ENCODE measurements at places on chromosomes 2 and 18.

DNA sequence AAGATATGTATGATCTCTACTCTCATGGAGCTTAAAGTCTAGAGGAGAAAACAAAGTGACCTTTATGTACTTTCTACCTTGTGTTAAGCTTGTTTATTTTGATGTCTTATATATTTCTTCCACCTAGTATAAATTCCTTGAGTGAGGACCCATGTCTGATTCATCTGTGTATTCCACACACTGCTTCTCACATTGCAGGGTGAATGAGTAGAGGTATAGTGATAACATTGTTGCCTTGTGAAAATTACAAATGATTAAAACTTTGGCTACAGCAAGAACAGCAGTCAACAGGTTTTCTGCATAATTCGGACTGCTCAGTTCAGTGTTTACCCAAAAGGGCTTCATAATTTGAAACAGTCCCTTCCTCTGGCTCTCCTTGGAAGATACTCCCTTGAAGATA, 36.3 kb downstream of the AOX1 start:
- no peak for DNase-seq

DNA sequence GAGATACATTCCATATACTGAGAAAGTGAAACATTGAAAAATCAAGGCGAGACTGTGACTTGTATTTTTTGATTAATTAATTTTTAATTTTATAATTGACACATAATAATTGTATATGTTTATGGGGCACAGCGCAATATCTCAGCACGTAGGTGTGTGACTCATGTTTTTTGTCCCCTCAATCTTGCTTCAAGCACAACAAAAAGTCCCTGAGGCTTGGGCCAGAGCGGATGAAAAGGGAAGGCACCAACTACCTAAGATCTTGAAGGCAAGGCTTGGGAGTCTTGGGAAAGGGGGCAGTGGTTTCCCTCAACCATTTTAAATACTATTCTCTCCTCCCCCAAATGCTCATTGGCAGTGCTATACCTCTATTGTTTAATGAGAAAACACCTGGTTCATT, 9.9 kb downstream of the SGPP2 start:
- no peak for DNase-seq

DNA sequence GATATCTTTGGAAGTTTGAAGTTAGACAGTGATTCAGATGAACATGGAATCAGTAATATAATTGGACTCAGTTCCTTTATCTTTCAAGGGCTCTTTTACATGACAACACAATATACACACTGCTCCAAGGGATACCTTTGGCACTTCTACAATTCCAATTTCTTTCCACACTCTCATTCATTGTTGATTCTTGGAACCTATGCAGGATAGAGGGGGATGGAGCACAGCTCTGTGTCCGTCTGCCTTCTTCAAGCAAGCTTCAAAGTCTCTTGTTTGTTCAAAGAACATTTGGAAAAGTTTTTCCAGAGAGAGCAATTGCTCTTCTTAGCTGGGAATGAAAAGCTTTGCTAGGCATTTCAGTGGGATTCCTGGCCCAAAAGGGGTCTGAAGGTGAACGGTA, 276.2 kb upstream of the ZEB2 start:
- DNase-seq, result no peak

DNA sequence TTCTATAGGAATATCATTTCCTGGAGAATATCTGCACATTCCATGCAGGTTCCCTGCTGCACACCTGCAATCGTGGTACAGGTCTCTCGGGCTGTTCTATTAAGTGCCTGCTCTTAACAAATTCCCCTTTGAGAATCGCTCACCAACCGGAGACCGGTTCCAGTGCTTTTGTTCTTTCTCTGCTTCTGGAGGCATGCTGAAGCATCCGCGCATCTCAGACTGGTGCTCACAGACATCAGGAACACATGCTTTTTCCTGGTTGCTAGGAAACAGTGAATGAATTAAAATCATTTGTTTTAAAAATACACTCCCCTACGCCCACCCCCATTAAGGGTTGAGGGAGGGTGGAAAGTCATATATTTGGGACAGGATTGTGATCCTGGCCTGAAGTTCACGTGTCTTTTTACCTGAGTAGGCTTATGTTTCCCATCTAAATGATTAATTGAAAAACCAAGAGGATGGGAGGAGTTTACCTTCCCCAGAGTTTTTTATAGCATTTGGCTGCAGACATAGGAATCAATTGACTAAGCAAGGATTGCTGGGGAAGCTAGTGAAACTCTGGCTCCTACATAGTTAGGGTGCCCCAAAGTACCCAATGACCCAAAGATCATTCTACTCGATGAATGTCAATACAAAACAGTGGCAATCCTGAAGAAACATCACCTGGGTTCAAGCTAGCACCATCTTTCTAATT, at the start of gene C2orf80:
C2orf80 (minus strand) TSS at position 221 of the 694 bp plus-strand sequence. CDS start 3,044 bp downstream, outside the sequence.
- DNase-seq, result no peak

GRCh38 chr2:3284657-3285630, 92.7 kb downstream of the EIPR1 start:
- no peak for DNase-seq

DNA sequence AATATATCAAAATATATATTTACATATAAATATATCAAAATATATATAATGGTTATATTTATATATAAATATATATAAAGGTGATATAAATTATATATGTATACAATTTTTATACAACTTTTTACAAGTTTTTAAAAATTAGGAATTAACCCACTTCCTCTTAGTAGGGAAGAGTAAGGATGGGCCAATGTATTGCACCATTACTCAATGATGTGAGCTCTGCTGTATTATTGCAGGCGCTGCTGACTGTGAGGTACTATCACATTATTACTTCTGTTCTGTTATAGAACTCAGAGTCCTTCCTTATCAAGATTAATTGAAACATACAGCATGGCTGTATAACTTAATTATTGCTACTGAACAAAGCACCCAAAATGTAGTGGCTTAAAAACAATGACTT, 46.0 kb downstream of the CCDC195 start:
- no peak for DNase-seq

DNA sequence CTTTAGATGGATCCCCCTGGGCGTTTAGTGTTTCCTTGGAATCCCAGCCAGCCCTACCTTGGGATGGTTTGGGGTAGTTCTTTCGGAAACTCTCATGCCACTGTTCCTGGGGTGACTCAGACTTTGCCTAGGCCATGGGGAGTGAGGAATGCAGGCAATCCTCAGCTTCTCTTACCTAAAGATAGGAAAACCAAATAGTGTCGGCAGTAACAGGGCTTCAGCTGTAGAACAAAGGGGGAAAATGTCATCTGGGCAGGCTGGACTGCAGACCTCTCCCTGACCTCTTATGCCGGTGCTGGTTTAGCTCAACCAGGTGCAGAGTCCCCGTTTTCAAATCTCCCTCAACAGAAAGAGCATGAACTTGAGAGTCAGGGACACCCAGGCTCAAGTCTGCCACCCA, 252.1 kb downstream of the TSN start:
- DNase-seq, result no peak

GRCh38 chr2:26702025-26702424, 9.5 kb downstream of the KCNK3 start:
- no peak for DNase-seq

GRCh38 chr2:14127765-14128164, 504.8 kb upstream of the LRATD1 start:
- DNase-seq, result no peak

DNA sequence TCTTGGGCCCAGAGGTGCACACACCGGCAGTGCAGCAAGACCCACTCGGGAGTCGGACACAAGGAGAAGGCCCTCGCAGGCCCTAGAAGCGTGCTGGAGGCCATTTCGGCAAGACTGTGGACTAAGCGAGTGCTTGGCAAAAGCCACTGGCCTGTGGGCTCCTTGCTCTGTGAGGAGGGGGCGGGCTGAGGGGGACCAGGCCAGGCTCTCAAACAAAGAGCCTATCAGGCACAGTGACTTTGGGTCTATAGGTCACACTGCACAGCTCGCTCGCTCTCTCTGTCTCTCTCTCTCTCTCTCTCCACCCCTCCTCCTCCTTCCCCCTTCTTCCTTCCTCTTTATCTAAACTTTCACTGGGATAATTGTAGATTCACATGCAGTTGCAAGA, 23.6 kb upstream of the ZCCHC2 start:
- DNase-seq, result no peak

- no peak for DNase-seq
These were observed 121.6 kb downstream of the MTCL1 start for GRCh38 chr18:8826971-8827370.

GRCh38 chr2:158760887-158761286, 34.2 kb upstream of the DAPL1 start:
- no peak for DNase-seq

DNA sequence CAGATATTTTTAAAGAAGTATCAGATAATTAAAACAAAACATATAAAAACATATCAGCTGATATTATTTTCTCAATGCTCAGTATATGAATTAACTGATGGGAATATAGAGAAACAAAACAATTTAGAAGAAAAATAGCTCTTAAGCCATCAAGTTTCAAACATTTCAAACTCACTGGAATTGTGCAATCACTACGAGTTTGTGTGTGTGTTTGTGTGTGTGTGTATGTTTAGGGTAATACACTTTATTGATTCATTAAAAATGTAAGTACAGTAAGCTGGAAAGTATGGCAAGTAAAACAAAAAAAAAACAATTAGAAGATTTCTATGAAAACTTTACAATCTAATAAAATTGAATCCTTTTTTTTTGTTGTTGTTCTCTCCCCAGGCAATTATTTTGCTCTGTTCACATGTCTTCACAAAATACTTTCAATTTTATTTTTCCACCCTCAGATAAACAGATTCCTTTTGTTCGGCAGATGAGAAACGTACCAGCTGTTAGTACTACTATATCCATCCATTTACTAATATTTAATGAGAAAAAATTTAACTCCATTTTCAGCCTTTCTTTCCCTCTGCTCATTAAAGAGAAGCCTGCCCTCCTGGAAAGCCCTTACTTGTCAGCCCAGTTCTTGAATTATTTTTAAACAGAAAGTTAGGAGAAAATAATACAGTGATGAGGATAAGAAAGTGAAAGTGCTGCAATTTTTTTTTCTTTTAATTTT, 87.6 kb downstream of the SLC8A1 start:
- no peak for DNase-seq

DNA sequence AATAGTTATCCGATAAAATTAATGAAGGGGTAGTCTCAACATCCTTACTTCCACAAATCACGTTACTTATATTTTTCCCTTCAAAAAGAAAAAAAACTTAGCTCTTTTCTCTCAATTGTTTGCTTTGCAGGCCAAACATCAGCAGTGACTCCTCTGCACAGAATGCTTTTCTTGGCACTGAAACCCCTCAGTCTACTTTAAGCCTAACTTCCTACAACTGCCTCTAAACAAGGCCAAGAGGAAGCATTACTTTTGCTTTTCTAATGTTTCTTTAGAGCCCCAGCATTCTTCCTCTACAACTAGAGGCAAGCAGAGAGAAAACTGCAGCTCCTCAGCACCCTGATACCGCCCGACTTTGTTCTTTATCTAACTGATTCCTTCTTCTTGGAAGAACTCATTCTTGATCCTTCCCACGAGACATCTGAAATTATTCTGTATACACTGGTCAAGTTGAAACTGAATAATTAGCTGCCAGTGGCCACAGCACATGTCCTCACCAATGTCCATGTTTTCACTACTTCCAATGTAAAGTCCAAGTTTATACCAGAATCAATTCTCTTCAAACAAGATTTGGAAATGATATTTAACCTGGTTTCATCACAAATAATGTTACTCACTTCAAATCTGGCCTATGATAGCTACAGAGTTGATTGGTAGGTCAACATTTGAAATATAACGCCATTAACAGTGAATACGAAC, 55.3 kb downstream of the DTNB start:
- DNase-seq, result no peak

GRCh38 chr2:81767187-81767912, 1462.8 kb upstream of the LRRTM1 start:
- no peak for DNase-seq

GRCh38 chr18:8745355-8746014, 40.1 kb downstream of the MTCL1 start:
- no peak for DNase-seq

DNA sequence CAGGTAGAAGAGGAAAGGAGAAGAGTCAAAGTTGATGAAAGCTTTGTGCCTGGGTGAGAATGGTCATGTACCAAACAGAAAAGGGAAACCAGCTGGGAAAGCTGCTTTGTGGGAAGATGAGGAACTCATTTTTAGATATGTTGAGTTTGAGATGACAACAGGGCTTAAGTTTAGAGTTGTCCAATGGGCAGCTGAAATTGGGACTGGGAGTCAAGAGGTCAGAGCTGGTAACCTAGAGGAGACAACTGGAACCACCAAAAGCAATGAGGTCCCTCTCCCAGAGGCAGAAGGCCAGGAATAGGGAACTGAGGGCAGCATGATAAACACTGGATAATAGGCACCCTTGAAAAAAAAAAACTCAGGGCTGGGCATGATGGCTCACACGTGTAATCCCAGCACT, 48.8 kb downstream of the SLC4A1AP start:
- no peak for DNase-seq

- no peak for DNase-seq
These were observed 15.9 kb downstream of the SCG2 start for GRCh38 chr2:223586261-223586660.

DNA sequence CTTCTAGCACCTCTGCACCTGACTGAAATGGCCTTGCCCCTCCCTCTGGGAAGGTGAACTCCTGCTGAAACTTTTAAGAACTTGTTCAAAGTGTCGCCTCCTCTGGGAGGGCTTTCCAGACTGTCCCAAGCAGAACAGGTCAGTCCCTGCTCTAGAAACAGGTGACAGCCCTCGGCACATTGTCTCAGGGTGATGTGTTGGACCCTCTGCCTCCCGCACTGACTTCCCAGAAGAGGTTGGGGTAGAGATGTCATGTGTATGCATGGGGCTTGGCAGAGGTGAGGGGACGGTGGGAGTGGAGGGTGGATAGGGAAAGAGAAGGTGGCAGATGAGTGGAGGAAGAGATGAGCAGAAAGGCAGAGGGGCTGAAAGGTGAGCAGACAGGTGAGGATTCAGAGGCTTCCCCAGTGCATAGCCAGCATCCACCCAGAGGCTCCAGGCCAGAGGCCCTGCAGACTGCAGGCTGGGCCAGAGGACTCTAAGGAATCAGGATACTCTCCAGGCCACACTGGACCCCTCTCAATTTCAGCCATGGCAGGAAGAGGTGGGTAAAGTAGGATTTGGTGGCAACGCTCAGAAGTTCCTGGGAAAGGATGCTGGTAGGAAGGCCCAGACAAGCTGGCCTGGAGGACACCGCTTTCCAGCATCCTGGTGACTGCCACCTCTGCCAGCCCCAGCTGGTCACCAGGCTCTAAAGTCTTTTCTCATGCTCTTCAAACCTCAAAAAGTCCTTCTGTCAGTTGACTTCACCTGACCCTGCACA, 24.8 kb upstream of the TNS1 start:
- DNase-seq, result no peak

DNA sequence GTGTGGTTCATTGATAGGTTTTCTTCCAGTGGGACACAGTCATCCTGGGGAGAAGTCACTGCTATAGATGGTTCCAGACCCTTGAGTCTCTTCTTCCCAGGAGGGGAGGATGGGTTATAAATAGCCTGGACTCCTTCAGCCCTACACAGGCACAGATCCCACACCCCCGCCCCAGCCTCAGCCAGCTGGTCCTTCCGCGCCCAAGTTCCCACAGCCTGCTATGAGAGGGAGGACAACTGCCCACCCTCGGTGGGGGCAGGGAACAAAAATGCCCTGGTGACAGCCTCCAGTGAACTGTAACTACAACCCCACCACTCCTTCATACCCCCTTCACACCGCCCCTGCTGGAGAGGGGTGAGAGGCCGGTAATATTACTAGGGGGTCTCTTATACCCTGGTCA, 3.2 kb downstream of the ZBTB7C start:
- DNase-seq, result no peak

- DNase-seq, result no peak
These were observed 89.7 kb upstream of the YWHAQ start for GRCh38 chr2:9720352-9721093.
